ENCODE measurements at places on chromosomes 16 and 17.

DNA sequence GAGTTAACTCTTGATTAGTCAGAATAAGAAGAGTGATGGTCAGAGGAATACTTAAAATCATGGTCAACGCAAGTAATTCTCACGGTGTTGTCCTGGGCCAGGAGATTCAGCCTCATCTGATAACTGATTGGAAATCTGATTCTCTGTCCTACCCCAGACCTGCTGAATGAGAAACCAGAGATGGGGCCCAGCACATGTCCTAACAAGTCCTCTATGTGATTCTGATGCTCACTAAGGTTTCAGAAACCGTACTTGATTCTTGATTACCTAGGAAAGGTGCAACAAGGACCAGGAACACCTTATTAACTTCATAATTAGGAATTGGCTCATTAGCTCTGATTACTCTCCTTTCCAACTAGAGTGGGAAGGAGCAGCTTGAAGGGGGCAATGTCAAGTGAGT lies 44.5 kb downstream of the ANKFY1 start:
- DNase-seq, result no peak

DNA sequence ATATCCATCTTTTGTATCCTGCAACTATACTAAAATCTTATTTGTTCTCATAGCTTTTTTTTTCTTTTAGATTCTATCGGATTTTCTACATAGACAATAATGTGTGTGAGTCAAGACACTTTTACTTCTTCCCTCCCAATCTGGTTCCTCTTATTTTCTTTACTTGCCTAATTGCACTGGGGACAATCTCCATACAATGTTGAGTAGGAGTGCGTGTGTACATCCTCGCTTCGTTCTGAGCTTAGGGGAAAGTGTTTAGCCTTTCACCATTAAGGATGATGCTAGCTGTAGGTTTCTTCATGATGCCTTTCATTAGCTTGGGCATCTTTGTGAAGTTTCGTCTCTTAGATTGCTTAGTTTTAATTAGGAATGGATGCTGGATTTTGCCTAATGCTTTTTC lies 2.9 kb downstream of the SPATA32 start:
- DNase-seq, result no peak

- no peak for DNase-seq
Measured at GRCh38 chr17:233473-233941, 52.1 kb upstream of the DOC2B start.

- peak; percentile 51 for DNase-seq
Measured at GRCh38 chr17:4739122-4740024, at the start of the genes CXCL16 and ZMYND15. Gene CXCL16 (minus strand): TSS chr17:4739928. CDS start chr17:4739339, 589 bp downstream. Gene ZMYND15 (plus strand): TSS chr17:4739833. CDS start chr17:4740549, 716 bp downstream.

DNA sequence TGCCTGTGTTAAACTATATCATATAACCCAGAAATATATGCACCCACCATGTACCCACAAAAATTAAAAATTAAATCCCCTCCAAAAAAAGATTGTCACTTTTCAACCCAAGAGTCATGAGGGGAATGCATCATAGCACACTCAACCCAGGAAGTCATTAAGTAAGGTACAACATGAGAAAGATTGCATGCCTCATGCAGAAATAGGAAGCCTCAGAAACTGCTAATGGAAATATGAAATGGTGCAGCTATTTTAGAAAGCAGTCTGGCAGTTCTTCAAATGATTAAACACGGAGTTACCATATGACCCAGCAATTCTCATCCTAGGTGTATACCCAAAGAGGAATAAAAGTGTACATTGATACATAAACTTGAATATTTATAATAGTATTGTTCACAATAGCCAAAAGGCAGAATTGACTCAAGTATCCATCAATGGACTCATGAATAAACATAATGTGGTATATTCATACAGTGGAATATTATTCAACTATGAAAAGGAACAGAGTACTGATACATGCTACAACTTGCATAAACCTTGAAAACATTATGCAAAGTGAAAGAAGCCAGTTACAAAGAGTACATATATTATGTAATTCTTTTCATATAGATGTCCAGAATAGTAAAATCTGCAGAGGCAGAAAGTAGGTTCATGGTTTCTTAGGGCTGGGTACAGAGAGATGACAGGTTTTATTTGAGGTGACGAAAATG lies 70.4 kb downstream of the TMEM100 start:
- no peak for DNase-seq

- no peak for DNase-seq
Measured at GRCh38 chr16:51050377-51050706, 100.7 kb downstream of the SALL1 start.

DNA sequence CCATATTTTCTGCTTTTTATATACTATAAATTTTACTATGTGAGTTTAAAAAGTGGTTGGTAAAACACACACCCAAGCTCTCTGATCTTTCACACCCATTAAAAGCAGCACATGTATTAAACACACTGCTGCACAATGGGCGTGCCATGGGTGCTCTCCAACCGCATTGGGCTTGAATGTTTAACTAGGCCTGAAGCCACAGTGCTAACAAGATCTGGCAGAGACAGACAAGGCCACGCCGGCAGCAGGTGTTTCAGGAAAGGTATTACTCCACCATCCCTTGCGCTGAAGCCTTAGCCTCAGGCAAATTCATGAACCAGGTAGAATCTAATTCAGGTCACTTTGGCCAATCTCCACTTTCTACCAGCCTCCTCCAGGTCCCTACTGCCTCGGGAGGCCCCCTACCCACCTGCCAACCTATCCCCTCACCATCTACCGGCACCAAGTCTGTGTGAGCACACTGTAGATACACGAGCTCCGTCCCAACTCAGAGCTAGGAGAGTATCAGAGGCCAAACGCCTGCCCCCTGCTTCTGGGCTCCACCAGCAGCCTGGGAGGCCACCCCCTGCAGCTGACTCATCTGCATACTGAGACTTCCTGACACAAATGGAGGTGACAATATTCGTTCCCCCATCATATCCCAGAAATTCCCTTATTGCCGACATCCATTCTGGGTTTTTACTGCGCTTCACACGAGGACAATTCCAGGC lies 95.0 kb downstream of the ADCY9 start:
- DNase-seq, result no peak

DNA sequence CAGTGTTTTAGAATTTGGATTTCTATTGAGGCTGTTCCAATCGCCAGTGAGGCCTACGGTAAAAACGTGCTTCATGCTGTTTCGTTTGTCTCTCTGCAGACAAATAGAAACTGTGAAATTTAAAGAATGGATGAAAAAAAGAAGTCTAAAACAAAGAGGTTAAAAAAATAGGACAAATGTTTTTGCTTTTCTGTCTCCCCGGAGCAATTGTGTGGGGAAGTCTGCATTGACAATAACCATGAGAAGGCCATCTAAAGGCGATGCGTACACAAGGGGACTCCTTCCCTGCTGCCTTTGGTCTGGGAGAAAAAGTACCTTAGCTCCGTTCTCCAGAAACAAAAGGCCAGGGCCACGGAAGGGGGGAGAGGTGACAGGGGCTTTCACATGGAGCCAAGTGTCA lies 4.6 kb upstream of the ZFHX3 start:
- no peak for DNase-seq

DNA sequence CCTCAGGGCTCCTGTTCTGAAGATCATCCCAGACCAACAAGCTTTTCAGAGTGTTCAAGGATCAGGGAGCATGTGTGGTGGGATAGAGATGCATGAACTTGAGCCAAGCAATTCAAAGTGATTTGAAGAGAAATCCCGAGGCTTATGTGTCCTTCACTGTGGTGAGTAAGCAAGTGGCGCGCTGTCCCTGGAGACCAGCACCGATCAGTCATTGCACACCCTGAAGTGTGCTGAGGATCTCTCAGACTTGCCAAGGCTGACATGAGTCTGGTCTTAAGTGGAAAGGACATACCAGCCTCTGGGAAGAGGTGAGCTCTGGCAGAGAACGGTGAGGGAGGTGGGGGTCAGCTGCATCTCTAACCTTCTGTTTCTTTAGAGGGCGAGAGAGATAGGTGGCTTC lies 43.8 kb upstream of the CDH13 start:
- DNase-seq, result no peak

GRCh38 chr17:58202859-58203258 lies 10.3 kb downstream of the EPX start:
- no peak for DNase-seq

- no peak for DNase-seq
Measured at GRCh38 chr16:86604436-86605193, 26.3 kb downstream of the FOXL1 start.

DNA sequence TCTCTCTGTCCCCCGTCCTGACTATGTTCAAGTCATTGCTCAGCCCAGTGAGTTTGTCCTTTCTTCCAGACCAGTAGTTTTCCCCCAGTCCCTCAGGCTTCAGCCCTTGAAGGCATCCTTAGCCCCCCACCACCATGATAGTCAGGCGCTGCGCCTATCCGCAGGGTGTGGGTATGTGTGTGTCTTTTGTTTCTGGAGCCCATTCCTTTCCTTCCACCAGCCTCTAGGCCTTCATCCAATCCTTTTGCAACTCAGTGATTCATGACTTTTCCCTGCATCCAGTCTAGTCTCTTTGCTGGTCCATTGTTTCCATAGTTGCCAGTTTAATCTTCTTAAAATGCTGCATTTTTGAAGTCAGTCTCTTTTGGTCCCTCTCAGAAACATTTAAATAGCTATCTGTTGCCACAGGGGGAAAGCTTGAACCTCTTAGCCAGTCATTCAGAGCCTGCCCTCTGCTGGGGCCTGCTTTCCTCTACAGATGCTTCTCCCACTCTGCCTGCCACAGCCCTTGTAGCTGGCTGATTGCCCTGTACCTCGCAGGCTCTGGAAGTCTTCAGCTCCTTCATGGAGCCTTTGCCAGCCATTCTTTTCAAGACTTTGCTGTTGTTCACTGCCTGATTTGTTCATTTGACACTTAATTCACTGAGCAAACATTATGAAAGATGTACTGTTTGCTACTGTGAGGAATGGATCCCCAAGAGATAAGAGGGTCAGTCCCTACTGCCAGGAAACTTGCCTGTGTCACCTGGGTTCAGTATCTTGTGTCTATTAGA lies 55.9 kb upstream of the ADCY7 start:
- peak; percentile 19 for DNase-seq

DNA sequence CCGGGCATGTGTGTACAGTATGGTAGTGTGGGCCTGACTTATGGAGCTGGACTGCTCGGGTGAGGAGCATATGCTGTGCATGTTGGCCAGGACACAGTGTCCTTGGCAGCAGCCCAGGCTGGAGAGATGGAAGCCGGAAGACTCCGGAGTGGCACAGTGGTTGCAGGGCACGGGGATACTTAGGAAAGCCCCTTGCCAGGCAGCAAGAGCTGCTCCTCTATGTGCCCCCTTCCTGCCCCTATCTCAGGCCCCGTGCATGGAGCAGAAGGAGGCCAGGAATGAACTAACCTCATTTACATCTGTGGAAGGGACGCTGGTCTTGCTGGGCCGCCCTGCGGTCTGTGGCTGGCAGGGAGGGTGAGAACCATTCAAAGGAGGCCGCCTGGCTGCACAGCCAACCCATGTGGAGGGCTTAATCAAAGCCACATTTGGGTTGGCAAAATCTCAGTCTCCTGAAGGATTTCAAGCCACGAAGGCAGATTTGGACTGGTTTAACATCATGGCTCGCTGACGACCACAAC lies 32.2 kb upstream of the RCVRN start:
- DNase-seq, result no peak

DNA sequence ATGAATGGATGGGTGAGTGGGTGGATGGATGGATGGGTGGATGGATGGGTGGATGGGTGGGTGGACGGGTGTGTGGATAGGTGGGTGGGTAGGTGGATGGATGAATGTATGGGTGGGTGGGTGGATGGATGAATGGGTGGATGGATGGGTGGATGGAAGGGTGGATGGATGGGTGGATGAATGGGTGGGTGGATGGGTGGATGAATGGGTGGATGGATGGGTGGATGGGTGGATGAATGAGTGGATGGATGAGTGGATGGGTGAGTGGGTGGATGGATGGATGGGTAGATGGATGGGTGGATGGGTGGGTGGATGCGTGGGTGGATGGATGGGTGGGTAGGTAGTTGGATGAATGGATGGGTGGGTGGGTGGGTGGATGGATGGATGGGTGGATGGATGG lies 13.2 kb upstream of the ATP2C2 start:
- no peak for DNase-seq

DNA sequence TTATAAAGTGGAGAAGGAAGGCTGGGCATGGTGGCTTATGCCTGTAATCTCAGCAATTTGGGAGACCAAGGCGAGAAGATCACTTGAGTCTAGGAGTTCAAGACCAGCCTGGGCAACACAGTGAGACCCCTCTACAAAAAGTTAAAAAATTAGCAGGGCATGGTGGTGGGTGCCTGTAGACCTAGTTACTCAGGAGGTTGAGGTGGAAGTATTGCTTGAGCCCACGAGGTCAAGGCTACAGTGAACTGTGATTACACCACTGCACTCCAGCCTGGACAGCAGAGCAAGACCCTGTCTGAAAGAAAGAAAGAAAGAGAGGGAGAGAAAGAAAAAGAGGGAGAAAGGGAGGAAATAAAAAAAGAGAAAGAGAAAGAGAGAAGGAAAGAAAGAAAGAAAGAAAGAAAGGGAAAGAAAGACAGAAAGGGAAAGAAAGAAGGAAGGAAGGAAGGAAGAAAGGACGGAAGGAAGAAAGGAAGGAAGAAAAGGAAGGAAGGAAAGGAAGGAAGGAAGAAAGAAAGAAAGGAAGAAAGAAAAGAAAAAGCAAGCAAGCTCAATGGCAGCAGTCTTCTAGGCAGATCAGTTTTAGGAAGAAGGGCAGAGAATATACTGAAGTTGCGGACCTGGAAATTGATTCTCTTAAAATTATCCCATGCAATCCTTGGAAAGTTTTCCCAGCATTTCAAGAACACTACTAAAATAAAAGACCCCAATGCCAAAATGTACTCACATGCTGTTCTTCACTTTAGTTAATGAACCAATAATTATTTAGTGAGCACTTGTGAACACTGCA lies 53.0 kb downstream of the IKZF3 start:
- DNase-seq, result no peak

GRCh38 chr16:12661656-12662172 lies 142.0 kb downstream of the CPPED1 start:
- peak; percentile 79 for DNase-seq

GRCh38 chr16:87056083-87056482 lies 261.1 kb downstream of the C16orf95 start:
- DNase-seq, result no peak

GRCh38 chr16:89122322-89122851 lies 28.7 kb downstream of the ACSF3 start:
- no peak for DNase-seq

- no peak for DNase-seq
Measured at GRCh38 chr16:73289232-73289631, 241.3 kb upstream of the ZFHX3 start.

DNA sequence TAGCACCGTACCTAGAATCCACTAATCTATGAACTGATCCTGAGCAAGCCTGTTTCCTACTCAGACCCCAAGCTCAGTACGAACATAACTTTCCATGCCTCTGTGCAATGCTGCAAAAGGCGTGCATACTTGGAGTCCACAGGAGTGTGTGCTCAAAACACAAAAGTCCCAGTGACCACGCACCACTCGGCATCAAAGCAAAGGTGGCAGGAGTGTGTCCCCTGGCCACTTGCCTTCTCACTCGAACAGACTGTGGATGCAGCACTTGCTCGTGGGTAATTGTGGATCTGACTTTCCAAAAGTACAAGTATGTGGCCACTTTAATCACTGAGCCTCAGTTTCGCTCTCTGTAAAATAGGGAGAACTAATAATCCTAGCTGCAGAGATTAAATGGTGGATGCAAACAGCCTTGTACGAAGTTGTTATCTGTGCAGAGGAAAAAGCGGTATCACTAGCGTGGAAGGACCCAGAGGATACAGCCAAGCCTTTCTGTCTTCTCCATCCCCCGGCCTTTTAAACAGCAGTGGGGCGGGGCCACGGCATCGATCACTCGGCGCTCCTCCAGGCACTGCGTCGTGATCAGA lies 311 bp upstream of the KDM8 start:
- DNase-seq, result no peak

Data from progenitor cell of endocrine pancreas (in vitro differentiated cells).